ENCODE measurements at places on chromosomes 1 and 21. TPM values are rescaled to one million over a fixed set of nuclear protein-coding genes. Genes with fewer than 3 reads are reported as not detected.

The TRIM46 gene
- polyA plus RNA-seq, result 0.99 TPM

DNA sequence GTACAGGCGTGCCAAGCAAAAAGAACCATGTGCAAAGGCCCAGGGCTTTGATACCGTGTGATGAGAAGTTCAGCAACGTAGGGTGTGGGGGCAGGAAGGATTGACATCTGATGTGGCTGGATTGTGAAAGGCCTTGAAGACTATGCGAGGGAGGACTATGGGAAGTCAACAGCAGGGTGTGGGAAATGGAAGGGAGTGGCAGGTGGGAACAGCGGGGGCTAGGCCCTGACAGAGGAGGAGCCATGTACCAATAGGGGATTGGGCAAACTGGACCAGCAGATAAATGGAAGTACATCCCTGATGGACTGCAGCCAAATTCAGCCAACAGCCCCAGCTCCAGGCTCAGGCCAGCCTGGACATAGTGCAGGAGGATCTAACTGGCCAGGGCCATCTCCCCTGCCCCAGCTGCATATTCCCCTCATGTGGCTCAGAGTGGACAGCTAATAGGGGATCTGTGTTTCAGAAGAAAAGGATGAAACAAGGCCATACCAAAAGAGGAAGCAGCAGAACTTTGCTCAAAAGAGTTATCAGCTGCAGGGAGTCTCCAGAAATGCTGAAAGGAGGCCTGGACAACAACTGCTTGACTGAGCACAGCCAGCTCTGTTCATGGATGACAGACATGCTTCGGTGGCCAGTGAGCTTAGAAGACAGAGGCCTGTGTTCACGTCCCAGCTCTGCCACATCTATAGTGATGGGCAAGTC lies 140.2 kb upstream of the SGIP1 start:
- DNase-seq, result no peak

DNA sequence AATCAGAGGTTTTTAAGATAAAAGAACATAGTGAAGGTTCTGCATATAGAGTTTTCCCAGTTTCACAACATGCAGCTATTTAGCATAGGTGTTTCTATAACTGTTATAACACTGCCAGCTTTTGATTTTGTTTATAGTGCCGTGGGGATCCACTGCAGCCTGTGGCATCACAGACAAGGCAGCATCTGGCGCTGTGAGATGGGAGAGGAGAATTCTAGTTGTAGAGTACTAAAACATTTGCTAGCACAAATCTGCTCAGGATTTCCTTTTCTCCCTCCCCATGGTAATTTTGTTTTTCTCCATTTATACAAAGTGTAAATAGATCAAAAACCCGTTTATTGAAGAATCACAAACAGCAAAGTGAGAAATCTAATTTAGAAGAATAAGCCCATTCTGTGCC lies 482.8 kb upstream of the NCAM2 start:
- DNase-seq, result no peak

DNA sequence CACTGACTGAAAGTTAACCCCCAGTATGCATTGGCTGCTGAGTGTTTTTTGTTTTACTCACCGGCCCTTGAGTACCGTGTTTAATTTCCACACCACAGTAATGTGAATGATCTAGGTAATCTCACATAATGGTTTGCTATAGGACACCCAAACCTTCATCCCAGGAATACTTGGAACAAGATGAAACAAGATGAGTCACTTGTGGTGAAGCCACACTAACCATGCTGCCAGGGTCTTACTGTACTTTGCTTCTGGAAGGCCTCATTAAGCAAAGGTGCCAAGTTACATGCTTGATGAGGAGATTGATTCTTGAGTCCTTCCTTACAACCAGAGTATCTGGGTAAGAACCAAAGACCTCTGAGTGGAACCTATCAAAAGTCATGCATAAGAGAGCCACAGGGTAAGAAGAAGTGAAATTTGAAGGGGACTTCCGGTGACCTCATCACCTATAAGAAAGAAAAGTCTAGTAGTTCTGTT lies 163.3 kb downstream of the NRIP1 start:
- DNase-seq, result no peak

The KCNQ4 gene
- polyA plus RNA-seq, result not detected

The CCNL2 gene
- polyA plus RNA-seq, result 29.0 TPM

The OR2L8 gene
- not detected for polyA plus RNA-seq

- no peak for DNase-seq
These were observed 54.1 kb downstream of the CD2 start for GRCh38 chr1:116808200-116808847.

- peak; percentile 71 for DNase-seq
These were observed 80.9 kb downstream of the COLGALT2 start for GRCh38 chr1:183956559-183957188.

DNA sequence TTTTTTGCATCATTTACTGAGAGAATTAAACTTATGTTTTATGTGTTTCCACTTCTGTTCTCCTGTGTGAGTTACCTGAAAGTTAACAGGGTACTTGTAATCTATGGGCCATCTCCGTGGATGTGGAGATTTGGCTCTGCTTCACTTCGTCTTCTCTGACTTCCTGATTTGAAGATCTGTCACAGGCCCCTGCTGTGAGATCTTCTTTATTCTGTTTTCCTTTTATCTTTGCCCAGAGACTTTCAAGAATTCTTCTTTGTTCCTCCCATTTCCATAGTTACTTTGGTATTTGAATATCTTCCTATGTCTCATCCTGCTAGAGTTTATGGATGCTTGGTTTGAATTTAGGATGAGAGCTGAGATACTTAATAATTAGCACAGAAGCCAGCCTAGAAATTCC lies 35.4 kb upstream of the PKN2 start:
- DNase-seq, result no peak

The MYBPH gene
- polyA plus RNA-seq, result not detected

The MAN1C1 gene
- 5.6 TPM for polyA plus RNA-seq

- DNase-seq, result no peak
These were observed 531.1 kb upstream of the ADAMTS5 start for GRCh38 chr21:27498025-27498424.

DNA sequence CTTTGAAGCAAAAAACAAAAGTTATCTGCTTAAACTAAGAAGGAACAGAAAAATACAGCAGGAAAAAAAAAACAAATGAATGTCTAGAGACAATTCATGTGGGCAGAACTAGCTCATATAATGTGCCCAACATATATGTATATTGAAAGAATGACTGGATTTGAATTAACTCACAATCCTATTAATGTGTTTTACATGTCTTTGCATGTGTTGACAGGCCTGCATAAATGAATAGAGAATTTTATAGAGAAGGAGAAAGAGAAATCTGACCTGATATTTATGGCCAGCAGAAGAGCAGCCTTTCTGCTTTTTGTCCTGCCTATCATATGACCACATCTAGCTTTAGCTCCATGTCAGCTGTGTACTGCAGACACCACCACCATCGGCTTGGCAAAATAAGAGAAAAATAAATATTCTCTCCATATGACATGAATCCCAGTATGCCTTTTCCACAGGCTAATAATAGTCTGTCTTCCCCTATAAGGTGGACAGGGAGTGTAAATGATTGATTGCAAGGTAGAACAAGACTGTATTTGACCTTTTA lies 171.5 kb upstream of the PALMD start:
- DNase-seq, result no peak

- no peak for DNase-seq
These were observed 106.2 kb downstream of the TOMM20 start for GRCh38 chr1:235022341-235022980.

GRCh38 chr1:175129997-175130648 lies 62.5 kb downstream of the KIAA0040 start:
- no peak for DNase-seq

The ZNF683 gene
- polyA plus RNA-seq, result 205 TPM

GRCh38 chr1:6995789-6996188 lies 210.5 kb downstream of the CAMTA1 start:
- no peak for DNase-seq

DNA sequence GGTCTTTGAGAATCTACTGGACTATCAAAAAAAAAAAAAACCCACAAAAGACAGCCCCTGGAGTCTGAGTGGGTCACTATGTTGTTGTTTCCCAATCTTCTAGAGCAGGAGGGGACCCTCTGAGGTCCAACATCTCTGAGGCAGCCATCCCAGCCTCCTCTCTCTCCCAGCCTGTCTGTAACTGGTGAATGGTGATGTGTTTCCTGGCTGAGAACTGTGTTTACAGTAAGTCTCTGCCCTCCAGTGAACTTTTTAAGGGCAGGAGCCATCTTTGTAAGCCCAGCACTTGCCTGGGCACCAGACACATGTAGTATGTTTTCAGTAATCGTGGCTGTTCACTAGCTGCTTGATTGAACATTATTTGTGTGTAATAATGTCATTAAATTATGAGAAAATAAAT lies 85.7 kb downstream of the SPATA46 start:
- no peak for DNase-seq

Data from CD8-positive, alpha-beta memory T cell (primary cell).